Common myeloid progenitor, CD34-positive (primary cell): ENCODE measurements at places on chromosomes 3 and 15.
A peak's percentile ranks its signal among the peaks of the same experiment; 100 is the strongest.

DNA sequence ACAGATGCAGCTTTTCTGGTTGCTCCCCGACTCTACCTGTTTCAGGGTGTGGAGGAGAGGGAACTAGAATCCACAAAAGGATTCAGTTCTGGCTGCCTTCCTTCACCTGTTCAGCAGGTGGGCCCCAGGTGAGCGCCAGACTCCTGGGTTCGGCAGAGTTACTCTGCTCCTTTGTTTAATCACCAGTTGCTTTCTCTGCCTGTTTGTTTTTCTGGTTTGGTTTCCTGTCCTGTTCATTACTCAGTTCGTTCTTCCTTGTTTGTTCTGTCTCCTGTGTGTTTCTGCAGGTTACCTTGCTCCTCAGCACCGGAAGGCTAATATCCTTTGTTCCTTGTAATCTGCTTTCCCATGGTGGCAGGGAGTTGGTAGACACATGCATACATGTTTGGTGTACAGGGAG is 508.5 kb upstream of the ATP11B start:
- no peak for DNase-seq

- DNase-seq: no peak
These were observed 88.8 kb downstream of the IGF1R start for GRCh38 chr15:98737159-98737558.

DNA sequence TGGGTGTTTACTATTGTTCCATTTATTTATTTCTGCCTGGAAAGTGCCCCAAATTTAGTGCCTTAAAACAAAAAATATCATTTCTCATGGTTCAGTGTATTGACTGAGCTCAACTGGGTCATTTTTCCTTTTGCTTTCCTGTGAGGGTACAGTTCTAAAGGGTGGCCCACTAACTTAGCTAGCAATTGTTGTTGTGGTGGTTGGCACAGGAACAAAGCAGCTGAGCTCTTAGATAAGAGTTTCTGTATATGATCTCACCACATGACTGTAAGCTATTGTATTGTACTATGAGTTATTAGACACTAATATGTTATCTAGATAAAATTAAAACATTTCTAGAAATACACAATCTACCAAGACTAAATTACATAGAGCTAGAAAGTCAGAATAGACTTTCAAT is 1283.7 kb downstream of the OTOL1 start:
- peak; percentile 74 for DNase-seq

- peak; percentile 58 for DNase-seq
These were observed 713.2 kb downstream of the NLGN1 start for GRCh38 chr3:174110761-174111160.

DNA sequence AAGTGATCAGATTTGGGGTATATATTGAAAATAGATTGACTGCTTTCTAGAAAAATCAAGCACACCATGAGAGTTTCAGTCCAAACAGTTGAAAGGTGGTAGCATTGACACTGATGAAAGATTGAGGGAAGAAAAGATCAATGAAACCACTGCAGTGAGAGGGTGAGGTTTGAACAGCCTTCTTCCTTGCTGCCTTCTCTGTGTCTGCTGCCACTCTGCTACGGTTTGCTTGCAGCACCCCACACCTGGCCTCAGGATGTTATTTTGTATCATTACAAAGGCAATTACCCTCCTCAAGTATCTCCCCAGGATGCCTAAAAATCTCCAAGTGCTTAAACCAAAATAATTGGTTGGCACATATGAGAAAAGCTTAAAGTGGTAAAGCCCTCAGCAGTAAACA is 683.6 kb upstream of the ARPP21 start:
- no peak for DNase-seq

DNA sequence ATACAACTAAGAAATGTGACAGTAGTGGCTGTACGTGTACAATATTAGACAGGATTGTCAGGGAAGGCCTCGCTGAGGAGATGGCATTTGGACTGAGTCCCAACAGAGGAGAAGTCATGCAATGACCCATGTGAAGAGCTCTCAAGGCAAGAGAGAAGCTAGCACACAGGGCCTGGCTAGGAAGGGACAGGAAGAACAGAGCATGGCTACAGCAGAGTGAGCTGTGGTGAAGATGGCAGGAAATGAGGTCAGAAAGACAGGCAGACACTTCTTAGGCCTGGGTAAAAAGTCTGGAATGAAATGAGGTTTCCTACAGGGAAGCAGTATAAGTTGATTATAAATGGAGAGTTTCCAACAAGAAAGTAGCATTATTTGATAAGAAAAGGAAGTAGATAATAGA is 33.2 kb upstream of the LEKR1 start:
- no peak for DNase-seq

- no peak for DNase-seq
These were observed 269.3 kb downstream of the SLC9A9 start for GRCh38 chr3:143578810-143579435.

GRCh38 chr3:132720228-132720627 is 2.0 kb downstream of the NPHP3 start:
- DNase-seq: no peak

DNA sequence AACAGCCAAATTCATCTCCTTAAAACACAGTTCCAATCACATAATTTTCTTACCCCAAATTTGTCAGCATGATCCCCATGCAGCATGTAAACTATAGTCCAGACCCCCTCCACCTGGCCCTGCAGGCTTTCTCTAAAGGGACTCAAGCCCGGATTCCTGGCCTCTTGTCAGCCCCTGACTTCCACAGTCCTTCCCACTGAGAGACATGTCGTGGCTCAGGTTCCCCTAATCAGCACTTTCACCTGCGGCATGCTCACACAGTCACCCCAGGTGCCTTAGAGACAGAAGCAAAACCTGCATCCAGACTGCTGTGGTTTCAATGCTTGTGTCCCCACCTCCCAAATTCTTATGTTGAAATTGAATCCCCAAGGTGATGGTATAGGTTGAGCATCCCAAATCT is 372.7 kb upstream of the ATP10A start:
- no peak for DNase-seq

- no peak for DNase-seq
These were observed 11.7 kb downstream of the LRRFIP2 start for GRCh38 chr3:37162501-37163245.

DNA sequence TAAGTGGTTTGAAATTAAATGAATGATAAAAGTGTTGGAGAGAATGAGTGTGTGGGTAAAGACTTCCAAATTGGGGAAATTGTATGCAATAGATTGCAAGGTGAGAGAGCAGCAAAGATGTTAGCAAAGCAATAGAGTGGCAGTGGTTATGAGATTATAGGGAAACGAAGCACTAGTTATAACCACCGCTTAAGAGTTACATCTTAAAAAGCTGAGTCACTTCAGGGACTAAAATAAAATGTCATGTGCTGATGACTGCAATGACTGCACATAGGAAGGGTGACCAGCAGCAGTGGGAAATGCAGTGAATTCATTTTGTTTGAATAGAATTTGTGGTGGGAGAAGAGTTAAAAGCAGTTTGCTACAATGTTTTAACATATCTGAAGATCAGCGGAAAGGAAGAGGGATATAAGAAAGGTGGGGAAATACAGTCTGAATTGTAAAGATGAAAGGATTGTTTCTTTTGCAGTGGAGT is 127.3 kb downstream of the RAP2B start:
- peak; percentile 92 for DNase-seq

DNA sequence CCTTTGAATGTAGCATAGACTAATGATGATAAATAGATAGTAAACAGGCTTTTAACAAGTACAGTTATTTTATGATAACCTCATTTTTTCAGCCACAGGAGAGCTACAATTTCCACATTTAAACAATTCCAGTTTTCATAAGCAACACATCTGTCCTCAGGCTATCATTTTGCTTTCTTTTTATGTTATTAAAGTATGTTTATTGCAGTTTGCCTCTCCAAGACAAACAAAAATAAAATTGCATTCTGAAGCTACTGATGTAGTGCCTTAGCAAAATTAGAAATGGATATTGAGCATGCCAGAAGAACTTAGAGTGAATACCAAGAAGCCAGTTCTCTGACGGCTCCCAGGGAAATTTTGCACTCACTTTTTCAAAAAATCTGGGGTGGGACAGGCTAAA is 140.6 kb upstream of the ABHD17C start:
- no peak for DNase-seq

- DNase-seq: no peak
These were observed 45.7 kb upstream of the STT3B start for GRCh38 chr3:31486865-31487533.

DNA sequence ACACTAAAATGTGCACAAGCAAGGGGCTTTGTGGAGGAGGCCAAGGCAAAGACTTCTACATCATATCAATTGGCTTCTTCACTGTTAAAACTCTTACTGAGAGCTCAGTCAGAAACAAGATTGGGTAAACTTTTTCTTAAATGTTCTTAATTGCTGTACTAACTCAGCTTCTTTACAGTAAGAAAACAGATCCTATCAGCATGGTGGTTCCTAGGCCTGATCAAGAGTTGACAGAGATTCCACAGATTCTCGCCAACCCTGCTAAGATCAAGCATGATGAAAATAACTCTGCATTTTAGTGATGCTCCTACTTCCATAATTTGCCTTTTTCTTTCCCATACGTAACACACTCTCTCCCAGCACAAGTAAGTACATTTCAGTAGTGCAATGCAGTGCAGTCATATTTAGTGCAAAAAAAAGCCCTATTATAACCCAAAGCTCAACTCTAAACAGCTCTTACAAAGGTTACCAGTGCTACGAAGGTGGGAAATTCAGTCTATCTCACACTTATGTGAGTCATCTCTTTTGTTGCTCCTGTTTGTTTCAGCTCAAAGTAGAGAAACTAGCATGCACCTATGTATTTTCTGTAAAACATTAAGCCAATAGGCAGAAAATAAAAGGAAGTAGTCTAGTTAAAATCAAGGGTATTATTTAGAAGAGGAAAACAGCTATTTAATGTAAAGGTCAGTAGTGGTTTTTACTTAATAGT is 29.9 kb downstream of the TIGIT start:
- no peak for DNase-seq

- no peak for DNase-seq
These were observed 194.2 kb downstream of the EBLN2 start for GRCh38 chr3:73255609-73256029.

DNA sequence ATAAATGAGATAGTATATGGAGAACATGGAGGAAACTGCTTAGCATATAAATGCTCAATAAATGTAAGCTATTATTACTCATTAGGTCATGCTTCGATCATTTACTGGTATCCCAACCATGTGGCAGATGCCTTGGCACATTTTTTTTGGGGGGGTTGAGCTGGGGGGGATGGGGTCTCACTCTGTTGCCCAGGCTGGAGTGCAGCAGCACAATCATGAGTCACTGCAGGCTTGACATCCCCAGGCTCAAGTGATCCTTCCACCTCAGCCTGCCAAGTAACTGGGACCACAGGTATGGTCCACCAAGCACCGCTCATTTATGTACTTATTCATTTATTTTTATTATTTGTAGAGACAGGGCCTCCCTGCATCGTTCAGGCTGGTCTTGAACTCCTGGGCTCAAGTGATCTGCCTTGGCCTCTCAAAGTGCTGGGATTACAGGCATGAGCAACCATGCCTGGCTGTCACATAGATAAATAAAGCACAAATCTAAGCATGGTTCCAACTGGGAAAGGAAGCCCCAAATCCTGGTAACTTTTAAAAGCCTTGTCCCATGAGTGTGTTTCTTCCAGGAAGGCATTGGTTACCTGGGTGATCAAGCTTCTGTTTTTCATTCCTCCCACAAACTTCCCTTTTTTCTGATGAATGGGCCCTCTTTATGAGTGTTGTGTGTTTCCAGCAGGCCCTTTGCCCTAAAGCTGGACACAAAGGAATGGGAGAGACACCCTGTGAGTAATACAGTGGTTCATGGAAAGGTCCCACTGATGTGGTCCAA is 147.4 kb upstream of the UMPS start:
- DNase-seq: peak; percentile 28

DNA sequence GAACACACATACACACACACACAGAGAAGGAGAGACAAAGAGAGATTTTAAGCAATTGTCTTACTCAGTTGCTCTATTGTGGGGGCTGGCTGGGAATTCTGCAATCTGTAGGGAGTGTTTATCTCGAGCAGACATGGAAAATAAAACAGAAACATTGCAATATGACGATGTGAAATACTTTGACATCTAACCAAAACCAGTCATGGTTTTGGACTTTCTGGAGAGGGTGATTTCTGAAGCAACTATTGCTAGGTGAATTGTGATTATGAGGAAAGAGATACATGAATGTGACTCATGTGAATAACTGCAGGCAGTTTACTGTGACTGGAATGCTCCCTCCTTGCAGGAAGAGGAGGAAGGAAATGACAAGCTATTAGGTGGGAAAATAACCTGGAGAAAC is 12.3 kb upstream of the PHLDB2 start:
- DNase-seq: no peak

DNA sequence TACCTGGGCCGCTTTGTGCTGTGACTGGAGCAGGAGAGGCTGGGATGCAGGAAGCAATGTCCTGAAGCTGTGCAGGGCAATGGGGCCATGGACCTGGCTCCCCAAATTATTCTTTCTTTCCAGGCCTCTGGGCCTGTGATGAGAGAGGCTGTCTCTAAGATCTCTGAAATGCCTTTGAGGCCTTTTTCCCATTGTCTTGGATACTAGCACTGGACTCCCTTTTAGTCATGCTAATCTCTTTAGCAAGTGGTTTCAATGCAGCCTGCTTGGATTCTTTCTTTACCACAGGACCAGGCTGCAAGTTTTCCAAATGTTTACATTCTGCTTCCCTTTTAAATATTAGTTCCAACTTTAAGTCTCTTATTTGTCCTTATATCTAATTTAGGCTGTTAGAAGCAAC is 64.8 kb upstream of the SGO1 start:
- DNase-seq: no peak

- DNase-seq: no peak
These were observed 189.8 kb upstream of the GOLIM4 start for GRCh38 chr3:168285506-168285905.

GRCh38 chr3:196236223-196236622 is 19.9 kb downstream of the SLC51A start:
- DNase-seq: no peak

DNA sequence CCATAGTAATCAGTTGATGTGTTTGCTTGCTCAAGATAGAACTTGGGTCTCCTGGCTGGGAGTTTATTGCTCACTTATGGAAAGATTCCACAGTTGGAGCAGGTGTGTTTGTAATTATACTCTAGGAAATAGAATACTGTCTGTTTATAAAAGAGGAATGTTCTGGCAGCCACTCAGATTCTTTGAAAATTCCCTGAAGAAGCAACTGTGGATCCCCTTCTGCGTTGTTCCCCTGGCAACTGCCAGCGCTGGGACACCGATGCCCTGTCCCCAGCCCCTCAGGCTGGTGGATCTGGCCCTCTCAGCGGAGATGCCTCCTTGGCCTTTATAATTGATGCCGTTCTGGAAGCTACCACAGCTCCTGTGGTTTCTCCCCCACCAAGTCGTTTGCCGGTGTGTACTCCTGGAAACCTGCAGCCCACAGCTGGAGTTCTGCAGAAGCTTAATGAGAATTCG is 225.9 kb downstream of the ITPR1 start:
- no peak for DNase-seq
